RPMI7951 (cell line): ENCODE measurements at places on chromosomes 16 and 17.
A peak's percentile ranks its signal among the peaks of the same experiment; 100 is the strongest.

GRCh38 chr16:81641395-81642106 lies 137.5 kb upstream of the PLCG2 start:
- no peak for DNase-seq

- no peak for DNase-seq
Observed at GRCh38 chr16:9612267-9612666, 520.8 kb downstream of the HAPSTR1 start.

GRCh38 chr16:17460890-17461289 lies 9.9 kb downstream of the XYLT1 start:
- no peak for DNase-seq

- no peak for DNase-seq
Observed at GRCh38 chr17:914561-914960, 65.0 kb downstream of the NXN start.

GRCh38 chr17:1197781-1198490 lies 18.2 kb upstream of the ABR start:
- peak; percentile 41 for DNase-seq

GRCh38 chr17:80890196-80890920 lies 101.3 kb upstream of the CHMP6 start:
- DNase-seq: no peak

- peak; percentile 98 for DNase-seq
Observed at GRCh38 chr16:24700549-24701392, 28.7 kb upstream of the TNRC6A start.

GRCh38 chr17:78973196-78973595 lies 6.5 kb downstream of the LGALS3BP start:
- no peak for DNase-seq

- DNase-seq: peak; percentile 68
Observed at GRCh38 chr17:4327606-4328005, 38.9 kb downstream of the UBE2G1 start.
